ENCODE measurements at places on chromosomes 7 and 10.
A peak's percentile ranks its signal among the peaks of the same experiment; 100 is the strongest.

DNA sequence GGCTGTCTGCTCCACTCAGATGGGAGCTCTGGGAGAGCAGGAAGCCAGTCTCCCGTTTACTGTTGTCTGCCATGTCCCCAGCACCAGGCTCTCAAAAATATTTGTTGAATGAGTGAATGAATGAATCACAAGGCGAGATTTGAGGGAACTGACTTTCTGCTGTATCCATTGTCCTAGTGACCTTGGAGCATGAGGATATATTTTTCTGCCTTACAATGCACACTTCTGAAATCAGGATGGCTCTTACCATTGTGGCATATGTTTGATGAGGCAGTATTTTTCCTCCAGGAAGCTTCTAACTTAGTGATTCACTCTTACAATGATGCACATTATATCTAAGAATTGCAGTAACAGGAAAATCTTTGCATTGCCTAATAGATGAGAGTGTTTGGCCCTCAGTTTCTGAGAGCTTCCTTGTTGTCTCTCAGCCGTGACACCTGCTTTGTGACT is 136.4 kb downstream of the RPS24 start:
- DNase-seq: no peak
- H3K4me1 ChIP-seq: no peaks in the 10 kb centered on the region
- H3K36me3 ChIP-seq: no peaks in the 10 kb centered on the region
- H3K4me3 ChIP-seq: no peak overlapping the region
- H3K27me3 ChIP-seq: no peaks in the 10 kb centered on the region

DNA sequence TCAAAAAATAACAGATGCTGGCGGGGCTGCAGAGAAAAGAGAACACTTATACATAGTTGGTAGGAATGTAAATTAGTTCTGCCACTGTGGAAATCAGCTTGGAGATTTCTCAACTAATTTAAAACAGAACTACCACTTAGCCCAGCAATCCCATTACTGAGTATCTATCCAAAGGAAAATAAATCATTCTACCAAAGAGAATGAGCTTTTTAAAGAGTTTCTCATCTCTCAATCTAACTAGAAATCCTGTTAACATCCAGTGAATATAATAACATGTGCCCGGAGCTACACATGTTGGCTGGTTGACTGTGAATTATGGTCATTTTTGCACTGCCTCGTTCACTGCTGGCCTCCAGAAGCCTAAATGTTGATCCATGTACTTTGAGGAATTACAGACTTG is 39.3 kb downstream of the BET1 start:
- no peak overlapping the region for H3K27ac ChIP-seq
- no peak overlapping the region for H3K4me3 ChIP-seq
- no peaks in the 10 kb centered on the region for H3K36me3 ChIP-seq
- H3K27me3 ChIP-seq: no peaks in the 10 kb centered on the region
- no peak for DNase-seq

DNA sequence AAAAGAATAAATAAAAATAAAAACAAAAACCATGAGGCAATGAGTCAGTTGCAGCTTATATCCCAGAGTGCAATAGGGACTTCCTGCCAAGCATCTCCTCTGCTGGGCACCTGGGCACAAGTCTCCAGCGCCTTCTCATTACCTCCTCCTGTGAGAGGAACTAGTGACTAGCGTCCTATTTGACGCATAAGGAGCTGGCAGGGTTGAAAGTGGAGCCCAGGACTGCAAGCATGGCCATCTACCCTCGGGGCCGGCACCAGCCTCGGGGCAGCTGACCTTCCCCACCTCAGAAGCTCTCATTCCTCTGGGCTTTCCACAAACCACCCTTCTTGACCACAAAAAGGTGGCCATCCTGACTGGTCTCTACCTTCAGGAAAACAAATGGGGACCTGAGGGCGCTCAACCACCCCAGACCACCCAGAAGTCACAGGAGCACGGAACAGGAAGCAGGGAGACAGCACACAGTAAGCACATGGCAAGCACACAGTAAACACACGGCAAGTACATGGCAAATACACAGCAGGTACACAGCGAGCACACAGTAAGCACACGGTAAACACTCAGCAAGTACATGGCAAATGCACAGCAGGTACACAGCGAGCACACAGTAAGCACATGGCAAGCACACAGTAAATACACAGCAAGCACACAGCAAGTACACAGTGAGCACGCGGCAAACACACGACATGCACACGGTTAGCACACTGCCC is 19.1 kb downstream of the CTBP2 start:
- peaks cover 87% of the 10 kb centered on the region for H3K4me1 ChIP-seq
- no peaks in the 10 kb centered on the region for H3K36me3 ChIP-seq
- no peak for DNase-seq
- no peak overlapping the region for H3K4me3 ChIP-seq
- no peak overlapping the region for H3K27ac ChIP-seq

- no peaks in the 10 kb centered on the region for H3K36me3 ChIP-seq
- H3K4me1 ChIP-seq: peaks cover 8% of the 10 kb centered on the region
- DNase-seq: no peak
- H3K27me3 ChIP-seq: no peaks in the 10 kb centered on the region
- H3K27ac ChIP-seq: no peak overlapping the region
- no peak overlapping the region for H3K4me3 ChIP-seq
These were observed 691.8 kb downstream of the SUGCT start for GRCh38 chr7:40826411-40827221.

- DNase-seq: no peak
- H3K27me3 ChIP-seq: peaks cover 5% of the 10 kb centered on the region
These were observed 18.3 kb upstream of the EFCAB10 start for GRCh38 chr7:105599551-105599950.

DNA sequence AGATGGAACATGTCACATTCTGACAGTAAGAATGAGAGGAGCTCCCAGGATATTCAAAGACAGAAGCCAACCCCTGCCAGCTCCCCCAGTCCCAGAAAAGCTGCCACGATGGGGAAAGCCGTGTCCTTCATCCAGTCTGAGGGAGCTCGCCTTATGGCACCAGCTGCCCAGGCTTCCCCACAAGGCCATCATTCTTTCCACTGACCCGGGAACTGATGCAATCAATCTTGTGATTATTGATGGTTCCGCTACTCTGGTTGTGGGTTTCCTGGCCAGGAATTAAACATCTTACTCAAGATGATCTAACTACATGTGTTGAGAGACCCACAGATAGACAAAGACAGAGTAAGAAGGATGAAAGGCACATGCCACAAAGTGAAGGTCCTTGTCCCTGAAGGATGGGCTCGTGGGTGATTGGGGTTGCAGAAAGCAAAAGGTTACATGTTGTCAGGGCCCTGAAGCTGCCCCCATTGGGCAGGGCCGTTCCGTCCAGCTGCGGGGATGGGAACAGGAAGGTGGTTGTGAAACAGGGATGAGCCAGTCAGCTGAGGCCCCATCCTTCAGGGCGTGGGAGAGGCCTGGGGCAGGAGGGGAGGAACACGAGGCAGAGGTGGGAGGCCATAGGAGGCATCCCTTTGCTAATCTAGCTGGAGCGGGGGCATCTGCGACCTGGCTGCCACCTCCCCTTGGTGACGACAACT is 127.6 kb downstream of the OAT start:
- no peaks in the 10 kb centered on the region for H3K36me3 ChIP-seq
- no peak overlapping the region for H3K4me3 ChIP-seq
- no peaks in the 10 kb centered on the region for H3K4me1 ChIP-seq
- DNase-seq: peak; percentile 35
- no peaks in the 10 kb centered on the region for H3K27me3 ChIP-seq
- no peak overlapping the region for H3K27ac ChIP-seq

- no peak overlapping the region for H3K27ac ChIP-seq
- no peaks in the 10 kb centered on the region for H3K4me1 ChIP-seq
- H3K27me3 ChIP-seq: peaks cover 11% of the 10 kb centered on the region
- H3K4me3 ChIP-seq: no peak overlapping the region
- no peak for DNase-seq
These were observed 27.0 kb upstream of the ZPBP start for GRCh38 chr7:50119815-50120637.

DNA sequence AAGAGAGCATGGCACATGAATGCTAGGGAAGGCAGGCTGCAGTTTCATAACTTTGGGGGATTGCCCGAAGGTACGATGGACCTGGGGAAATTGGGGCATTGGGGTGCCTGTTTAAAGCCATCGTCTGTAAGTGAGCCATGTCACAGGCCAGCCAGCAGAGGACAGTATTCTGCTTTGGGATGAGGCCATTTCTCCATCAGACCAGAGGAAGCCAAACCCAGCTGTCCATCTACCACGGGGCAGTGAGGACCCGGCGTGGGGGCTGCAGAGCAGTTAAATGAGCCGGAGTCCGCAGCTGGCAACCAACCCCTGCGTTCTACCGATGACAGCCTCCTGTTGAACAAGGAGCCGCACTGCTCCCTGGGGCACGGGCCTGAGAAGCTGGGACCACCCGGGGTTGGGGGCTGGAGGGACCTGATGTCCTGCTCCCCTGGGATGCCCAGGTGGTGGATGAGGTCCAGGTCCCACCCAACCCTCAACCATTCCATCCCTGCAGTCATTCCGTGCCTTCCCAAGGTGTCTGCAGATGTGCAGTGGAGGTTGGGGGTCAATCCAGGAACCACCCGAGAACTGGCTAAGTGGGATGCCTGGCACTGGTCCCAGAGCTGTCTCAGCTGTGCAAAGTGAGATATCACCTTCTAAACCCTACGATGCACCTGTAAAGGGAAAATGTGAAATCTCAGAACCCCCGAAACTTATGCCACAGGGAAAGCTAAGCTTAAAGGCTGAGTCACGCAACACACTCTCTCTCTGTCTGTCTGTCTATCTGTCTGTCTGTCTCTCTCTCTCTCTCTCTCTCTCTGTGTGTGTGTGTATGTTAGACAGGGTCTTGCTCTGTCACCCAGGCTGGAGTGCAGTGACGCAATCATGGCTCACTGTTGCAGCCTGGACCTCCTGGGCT is 12.1 kb upstream of the RHBDD2 start:
- peak; percentile 30 for DNase-seq
- H3K27ac ChIP-seq: no peak overlapping the region
- no peaks in the 10 kb centered on the region for H3K36me3 ChIP-seq
- H3K4me1 ChIP-seq: peaks cover 25% of the 10 kb centered on the region

GRCh38 chr7:21898265-21898930 is 47.3 kb downstream of the CDCA7L start:
- peaks cover 8% of the 10 kb centered on the region for H3K4me1 ChIP-seq
- H3K36me3 ChIP-seq: peaks cover 36% of the 10 kb centered on the region
- H3K4me3 ChIP-seq: no peak overlapping the region
- H3K27me3 ChIP-seq: no peaks in the 10 kb centered on the region
- DNase-seq: no peak

- no peak for DNase-seq
- peaks cover 4% of the 10 kb centered on the region for H3K27me3 ChIP-seq
- H3K36me3 ChIP-seq: no peaks in the 10 kb centered on the region
- H3K27ac ChIP-seq: no peak overlapping the region
These were observed 527.7 kb upstream of the POM121L12 start for GRCh38 chr7:52507546-52508255.

GRCh38 chr7:25256333-25256819 is 28.1 kb upstream of the NPVF start:
- no peak for DNase-seq
- H3K36me3 ChIP-seq: no peaks in the 10 kb centered on the region
- no peaks in the 10 kb centered on the region for H3K27me3 ChIP-seq
- H3K4me1 ChIP-seq: peaks cover 4% of the 10 kb centered on the region
- no peak overlapping the region for H3K4me3 ChIP-seq

DNA sequence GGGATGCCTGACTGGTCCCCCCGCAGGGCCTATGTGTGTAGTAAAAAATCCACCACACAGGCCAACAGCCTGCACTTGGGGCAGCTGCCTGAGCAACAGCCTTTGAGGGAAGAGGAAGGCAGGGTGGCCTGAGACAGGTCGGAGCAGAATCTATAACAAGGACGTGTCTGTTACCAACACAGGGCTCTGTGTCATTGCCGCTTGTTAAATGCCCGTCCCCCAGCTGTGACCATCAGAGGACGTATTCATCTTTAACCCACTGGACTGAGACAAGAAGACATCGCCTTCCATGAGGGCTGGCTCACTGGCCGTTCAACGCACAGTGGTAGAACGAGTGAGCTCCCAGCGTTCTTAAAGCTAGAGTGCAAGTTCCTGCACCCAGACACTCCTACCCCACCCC is 7.8 kb downstream of the PDIA4 start:
- H3K36me3 ChIP-seq: peaks cover 5% of the 10 kb centered on the region
- no peak for DNase-seq

- H3K27me3 ChIP-seq: no peaks in the 10 kb centered on the region
- H3K27ac ChIP-seq: no peak overlapping the region
- DNase-seq: no peak
- H3K4me1 ChIP-seq: no peaks in the 10 kb centered on the region
These were observed 379.2 kb upstream of the GHITM start for GRCh38 chr10:83760142-83760541.

Measured in heart right ventricle (tissue), 16 donors.